Left lobe of liver (tissue), 2 donors: ENCODE measurements at places on chromosomes 7 and 10. TPM values are rescaled to one million over a fixed set of nuclear protein-coding genes. Genes with fewer than 3 reads are reported as not detected.
A peak's percentile ranks its signal among the peaks of the same experiment; 100 is the strongest.

GRCh38 chr10:16788125-16788524 is 29.1 kb downstream of the RSU1 start:
- no peak for DNase-seq

DNA sequence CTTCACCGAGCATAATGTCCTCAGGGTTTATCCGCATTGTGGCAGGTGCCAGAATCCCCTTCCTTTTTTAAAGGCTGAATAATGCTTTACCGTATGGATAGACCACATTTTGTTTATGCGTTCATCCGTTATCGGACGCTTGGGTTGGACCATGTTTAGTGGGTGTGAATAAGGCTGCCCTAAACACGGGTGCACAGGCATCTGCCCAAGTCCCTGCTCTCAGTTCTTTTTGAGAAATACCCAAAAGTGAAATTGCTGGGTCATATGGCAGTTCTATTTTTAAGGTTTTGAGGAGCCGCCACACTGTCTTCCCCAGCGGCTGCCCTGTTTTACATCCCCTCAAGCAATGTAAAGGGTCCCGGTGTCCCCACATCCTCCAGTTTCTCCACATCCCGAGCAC is 121.6 kb downstream of the DYNC2I1 start:
- no peak for DNase-seq

GRCh38 chr10:121217331-121217730 is 366.2 kb downstream of the WDR11 start:
- DNase-seq: no peak

DNA sequence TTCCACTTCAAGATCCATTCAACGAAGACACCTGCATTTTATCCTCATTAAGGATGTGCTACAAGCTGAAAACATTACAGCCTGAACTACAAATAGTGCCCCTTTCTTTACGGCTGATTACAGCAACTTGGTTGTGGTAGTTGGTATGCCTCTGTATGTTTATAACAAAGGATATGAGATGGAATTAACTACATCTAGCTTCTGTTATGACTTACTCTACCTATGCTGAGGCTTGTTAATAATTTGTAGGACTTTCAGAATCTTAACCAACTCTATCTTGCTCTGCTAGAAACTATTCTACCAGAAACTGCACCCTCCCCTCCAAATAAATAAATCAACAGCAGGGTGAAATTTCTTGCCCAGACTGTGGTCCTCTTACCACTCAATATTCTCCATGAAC is 448.1 kb downstream of the GRM8 start:
- no peak for DNase-seq

GRCh38 chr10:6986927-6987326 is 406.9 kb upstream of the PRKCQ start:
- no peak for DNase-seq

GRCh38 chr7:152759949-152760853 is 649 bp downstream of the ACTR3B start:
- DNase-seq: peak; percentile 58

- DNase-seq: no peak
These were observed 102.3 kb upstream of the ARHGAP21 start for GRCh38 chr10:24826009-24826408.

DNA sequence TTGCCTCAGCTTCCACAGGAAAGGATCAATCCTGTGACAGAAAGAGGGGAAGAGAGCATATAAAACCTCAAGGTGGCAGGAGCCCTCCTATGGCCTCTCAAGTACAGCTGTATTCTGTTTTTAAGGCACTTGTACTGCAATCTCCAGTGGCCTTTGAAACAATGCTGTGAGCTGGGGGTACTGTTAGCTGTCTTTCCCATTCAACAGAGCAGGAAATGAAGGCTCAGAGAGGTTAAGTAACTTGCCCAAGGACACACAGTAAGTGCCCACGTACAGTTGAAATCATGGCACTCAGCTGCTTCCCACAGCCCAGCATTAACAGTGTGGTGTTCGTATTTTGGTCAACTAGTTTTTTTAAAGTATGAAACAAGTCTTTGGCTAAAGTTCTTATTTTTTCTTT is 34.0 kb downstream of the DUSP5 start:
- DNase-seq: no peak

DNA sequence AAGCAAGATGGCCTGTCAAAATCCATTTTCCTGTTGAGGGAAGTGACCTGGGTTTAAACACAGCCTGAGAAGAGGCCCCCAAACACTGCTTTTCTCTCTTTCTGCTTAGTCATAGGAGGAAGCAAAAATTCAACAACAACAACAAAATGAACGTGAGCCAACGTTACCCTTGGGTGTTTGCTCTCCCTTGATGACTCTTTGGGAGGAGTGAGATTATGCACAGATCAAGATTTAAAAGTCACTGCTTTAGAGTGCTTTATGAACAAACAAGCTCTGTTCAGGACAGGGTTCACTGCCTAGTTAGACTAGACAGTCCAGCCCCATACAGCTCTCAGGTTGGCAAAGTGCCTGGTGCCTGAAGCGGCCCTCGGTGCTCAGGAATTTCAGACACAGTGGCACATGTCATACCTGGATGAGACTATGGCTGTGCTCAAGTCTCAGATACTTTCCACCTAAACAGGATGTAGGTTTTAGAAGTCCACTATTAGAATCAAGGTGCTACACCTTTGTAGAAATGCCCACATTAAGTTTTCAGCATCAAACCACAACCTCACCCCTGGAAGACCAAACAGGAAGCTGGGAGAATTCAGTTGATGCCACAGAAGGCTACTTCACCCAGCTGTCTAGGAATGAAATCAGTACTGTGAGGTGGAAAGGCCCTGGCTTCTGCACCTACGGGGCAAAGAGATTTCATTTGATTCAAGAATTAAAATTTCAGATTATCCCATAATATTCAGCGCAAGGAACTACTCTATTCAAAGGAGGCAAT is 38.7 kb downstream of the DENND11 start:
- peak; percentile 75 for DNase-seq

DNA sequence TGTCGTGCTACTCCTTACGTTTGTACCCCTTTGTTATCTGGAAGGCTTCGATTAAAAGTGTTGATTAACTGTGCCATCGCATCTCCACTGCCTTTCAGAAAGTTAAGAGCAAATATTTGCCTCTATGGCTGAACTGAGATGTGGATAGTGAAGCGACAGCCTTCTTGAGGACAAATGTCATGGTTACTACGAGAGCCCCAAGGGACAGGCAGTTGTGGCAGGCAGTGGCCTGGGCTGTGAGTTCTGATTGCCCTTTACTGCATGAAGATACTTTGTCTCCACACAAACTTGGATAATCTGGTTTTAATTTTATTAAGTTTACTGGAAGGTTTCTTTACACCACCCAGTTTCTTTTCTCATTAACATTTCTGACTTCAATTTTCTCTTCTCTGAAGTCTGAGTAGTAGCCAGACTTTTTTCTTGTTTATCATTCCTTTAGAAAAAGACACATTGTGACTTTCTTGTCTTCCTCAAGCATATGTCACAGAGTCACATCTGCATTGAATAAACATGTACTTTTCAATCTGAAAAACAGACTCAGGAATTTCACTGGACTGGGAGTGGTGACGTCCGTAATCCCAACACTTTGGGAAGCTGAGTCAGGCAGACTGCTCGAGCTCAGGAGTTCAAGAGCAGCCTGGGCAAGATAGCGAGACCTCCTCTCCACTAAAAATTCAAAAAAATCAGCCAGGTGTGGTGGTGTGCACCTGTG is 1.5 kb downstream of the TAS2R41 start:
- DNase-seq: no peak

DNA sequence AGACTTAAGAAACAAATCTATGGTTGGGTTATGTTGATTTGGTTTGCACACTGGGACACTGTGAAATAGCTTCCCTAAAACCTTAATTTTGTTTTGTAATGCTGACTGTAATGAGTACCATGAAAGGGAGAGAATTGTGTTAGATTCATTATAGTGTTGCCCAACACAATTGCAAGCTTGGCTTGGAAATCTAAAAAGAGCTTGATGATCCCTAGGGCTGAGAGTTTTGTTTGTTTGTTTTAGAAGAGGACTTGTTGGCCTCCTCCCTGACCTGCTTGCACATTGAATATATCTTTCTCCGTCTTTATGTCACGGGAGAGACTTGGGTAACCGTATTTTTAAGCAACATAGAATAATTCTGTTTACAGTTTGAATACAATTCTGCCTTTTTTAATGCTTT is 410.1 kb downstream of the ARL4A start:
- DNase-seq: no peak

GRCh38 chr10:122838880-122839279 is 6.8 kb downstream of the CUZD1 start:
- DNase-seq: no peak

DNA sequence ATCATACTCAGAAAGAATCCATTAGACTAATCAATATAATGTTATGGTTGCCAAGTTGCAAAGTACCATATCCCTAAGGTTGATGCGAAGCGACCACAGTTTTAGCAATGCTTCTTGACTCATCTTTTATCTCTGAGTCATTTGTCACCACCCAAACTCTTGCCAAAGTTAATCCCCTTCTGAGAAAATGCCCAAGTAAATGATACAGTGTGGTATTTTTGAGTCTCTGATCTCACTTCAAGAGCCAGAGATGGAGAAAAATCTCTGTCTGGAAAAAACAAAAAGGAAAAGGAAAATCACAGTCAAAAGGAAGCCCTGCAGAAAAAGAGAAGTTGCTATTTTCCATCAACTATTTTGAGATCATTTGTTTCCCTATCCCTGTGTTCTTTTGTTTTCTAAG is 26.7 kb upstream of the OTUD1 start:
- no peak for DNase-seq

GRCh38 chr7:140229101-140229525 is 52.3 kb upstream of the KDM7A start:
- DNase-seq: no peak

DNA sequence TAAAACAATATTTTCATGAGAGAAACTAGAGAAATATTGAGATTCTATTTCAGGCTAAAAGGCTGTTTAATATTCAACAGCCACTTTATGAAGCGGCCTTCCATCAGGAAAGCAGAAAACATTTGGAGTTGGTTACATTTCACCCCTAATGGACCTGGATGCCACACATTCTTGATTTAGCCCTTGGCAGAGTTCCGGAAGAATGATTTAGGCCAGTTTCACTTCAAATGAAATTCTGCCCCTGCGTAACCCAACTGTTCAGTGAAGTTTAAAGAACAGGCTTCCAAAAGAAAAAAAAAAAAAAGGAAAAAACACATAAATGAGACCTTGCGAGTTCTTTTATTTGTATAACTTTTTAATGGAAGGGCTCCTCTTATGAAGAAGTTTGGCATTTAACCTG is 239.2 kb upstream of the AKR1E2 start:
- no peak for DNase-seq

- DNase-seq: no peak
These were observed 34.3 kb upstream of the EXOC6 start for GRCh38 chr10:92813979-92814378.

- DNase-seq: no peak
These were observed 92.6 kb upstream of the NPY start for GRCh38 chr7:24191362-24191761.

Gene SH2D4B
- not detected for total RNA-seq

Gene KCNIP2
- 1.4 TPM for total RNA-seq

Gene SLC18A3
- total RNA-seq: not detected

Gene OR2A42
- not detected for total RNA-seq

Gene NSMCE4A
- 31.6 TPM for total RNA-seq

Gene BET1
- total RNA-seq: 17.1 TPM

Gene CALML5
- not detected for total RNA-seq

Gene TMEM176B
- 906 TPM for total RNA-seq

Gene PLAC9
- total RNA-seq: 2.2 TPM
